GF-D8 (cell line): ENCODE measurements at places on chromosomes 12 and 14.
A peak's percentile ranks its signal among the peaks of the same experiment; 100 is the strongest.

DNA sequence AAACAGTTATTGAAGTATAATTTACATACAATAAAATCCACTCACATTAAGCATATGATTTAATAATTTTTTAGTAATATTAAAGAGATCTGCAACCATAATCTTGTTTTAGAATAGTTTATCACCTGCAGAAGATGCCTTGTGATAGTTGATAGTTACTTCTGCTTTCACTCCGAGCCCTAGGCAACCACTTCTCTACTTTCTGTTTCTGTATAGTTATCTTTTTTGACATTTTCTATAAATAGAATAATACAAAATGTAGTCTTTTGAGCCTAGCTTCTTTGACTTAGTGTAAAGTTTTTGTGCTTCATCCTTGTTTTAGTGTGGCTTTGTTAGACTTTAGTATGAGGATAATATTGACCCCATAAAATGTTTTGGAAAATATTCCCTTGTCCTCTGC, 111.0 kb downstream of the MNAT1 start:
- no peak for DNase-seq

DNA sequence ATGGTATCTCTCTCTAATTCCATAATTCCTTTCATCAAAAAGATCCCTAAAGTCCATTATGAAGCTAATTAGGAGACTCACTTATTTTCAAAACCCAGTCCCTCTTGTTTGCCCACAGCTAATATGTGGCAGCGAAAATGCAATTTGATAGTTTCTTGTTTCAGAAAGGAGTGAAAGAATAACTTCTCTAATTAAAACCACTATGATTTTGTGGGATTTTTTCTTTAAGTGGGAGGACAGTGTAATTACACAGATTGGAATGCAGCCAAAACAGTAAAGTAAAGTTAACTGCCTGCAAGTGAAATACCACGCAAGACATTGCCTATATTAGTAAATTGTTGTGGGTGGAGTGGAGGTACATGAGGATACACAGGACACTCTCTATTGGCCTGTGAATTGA, 50.0 kb downstream of the PTPRO start:
- no peak for DNase-seq

GRCh38 chr14:68586896-68587751, 205.7 kb downstream of the ZFP36L1 start:
- DNase-seq, result no peak

DNA sequence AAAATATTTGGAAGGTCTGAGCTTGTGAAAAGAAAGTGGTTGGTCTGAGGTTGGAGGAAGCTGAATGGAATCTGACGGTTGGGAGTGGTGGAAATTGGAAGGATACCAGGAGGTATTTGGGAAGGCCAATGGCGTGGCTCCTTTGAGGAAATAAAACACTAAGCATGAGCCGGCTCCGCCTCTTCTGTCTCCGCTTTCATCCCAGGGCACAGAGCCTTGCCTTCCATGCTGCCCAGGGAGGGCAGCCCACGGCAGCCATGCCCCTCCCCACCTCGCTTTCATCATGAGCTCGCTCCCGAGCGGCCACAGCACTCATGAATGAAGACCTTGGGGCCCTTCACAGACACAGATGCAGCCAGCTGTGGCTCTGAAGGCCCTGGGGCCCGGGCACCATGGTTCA, 36.2 kb downstream of the HSP90AA1 start:
- DNase-seq, result no peak

- DNase-seq, result no peak
These were observed 1.2 kb downstream of the CIROP start for GRCh38 chr14:23103581-23103980.

DNA sequence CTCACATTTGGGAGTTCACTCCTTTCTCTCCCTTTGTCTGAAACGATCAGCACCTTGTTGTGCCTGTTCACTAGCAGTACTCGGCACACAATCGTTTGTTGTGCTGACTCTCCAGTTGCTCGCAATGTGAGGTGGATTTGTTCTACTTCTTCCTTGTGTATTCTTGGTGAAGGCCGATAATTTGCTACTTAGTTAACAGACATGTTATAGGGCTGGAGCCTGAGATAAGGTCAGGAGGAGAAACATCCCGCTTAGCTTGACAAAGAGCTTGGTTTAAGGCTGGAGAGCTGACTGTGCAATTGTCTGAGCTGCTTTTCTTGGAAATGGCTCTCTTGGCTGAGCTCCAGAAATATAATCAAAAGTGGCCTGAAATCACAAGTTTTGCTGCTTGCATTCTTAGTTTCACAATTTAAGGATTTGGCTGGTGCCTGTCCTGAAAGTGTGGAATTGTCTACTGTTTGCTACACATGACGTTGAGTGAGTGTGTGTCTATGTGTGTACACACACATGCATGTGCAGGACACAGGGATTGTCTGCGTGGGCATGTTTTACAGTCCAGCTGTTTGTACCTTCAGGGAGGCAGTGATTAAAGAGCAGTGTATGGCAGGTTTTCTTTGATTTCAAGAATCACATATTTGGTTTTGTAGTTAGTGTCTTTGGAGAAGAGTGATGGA, 77.7 kb downstream of the ARF6 start:
- no peak for DNase-seq

- DNase-seq, result no peak
These were observed 21.5 kb upstream of the KIF26A start for GRCh38 chr14:104116756-104117340.

DNA sequence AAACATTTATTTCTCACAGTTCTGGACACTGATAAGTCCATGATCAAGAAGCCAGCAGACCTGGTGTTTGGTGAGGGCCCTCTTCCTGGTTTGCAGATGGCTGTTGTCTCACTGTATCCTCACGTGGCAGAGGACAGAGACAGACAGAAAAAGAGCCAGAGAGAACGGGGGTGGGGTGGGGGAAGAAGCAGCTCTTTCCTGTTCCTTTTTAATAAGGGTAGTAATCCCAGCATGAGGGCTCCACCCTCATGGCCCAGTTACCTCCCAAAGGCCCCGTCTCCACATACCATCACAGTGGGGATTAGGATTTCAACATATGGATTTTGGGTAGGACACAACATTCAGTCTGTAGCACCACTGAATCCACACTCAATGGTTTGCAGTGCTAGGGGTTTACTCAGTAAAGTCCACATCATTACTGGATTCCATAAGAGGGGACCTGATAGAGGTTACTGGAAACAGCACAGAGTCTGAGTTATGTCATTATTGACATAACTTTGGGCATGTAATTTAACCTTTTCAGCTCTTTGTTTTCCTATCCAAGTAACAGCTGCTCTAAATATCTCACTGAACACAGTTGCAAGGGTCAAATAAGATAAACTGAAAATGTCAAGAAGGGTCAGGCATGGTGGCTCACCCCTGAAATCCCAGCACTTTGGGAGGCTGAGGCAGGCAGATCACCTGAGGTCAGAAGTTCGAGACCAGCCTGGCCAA, 53.2 kb downstream of the RPAP3 start:
- DNase-seq, result peak; percentile 3
